HFFc6 (cell line): ENCODE measurements at places on chromosomes 7 and 10. TPM values are rescaled to one million over a fixed set of nuclear protein-coding genes. Genes with fewer than 3 reads are reported as not detected.
A peak's percentile ranks its signal among the peaks of the same experiment; 100 is the strongest.

DNA sequence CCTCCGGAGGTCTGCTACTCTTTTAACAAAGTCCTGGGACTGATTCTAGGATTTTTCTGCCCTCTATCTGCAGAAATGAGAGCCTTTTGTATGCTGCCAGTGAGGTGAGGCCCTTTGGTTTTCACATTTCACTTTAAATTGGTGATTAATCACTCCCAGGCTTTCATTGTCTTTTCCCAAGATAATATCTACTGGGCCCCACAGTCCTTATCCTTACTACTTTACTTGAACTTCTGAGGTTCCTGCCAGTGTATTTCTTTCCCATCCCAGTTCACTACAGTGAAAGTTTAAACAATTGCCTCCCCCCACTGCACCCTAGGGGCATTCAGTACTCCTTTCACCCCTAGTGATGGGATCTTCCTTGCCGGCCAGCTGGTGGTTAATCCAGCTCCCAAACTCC is 127.4 kb upstream of the INHBA start:
- peaks cover 59% of the 10 kb centered on the region for H3K4me1 ChIP-seq
- H3K27me3 ChIP-seq = peaks cover 2% of the 10 kb centered on the region
- no peak overlapping the region for H3K4me3 ChIP-seq
- H3K36me3 ChIP-seq = peaks cover 8% of the 10 kb centered on the region
- DNase-seq = no peak

GRCh38 chr7:149414745-149415390 is 46.0 kb downstream of the ZNF777 start:
- H3K27me3 ChIP-seq = peaks cover 10% of the 10 kb centered on the region
- H3K36me3 ChIP-seq = no peaks in the 10 kb centered on the region
- H3K4me1 ChIP-seq = no peaks in the 10 kb centered on the region
- H3K27ac ChIP-seq = no peak overlapping the region
- DNase-seq = no peak
- peak overlapping the region; percentile 17; the same call in 1 of the 2 replicates for H3K4me3 ChIP-seq

GRCh38 chr7:18461785-18462467 is 33.6 kb upstream of the HDAC9 start:
- no peak for DNase-seq
- H3K4me1 ChIP-seq = peaks cover 32% of the 10 kb centered on the region
- H3K4me3 ChIP-seq = no peak overlapping the region

GRCh38 chr10:120983721-120984120 is 132.6 kb downstream of the WDR11 start:
- no peaks in the 10 kb centered on the region for H3K4me1 ChIP-seq
- 0 out of 2 replicates have a peak, but pooled peaks cover 9% of the 10 kb centered on the region for H3K36me3 ChIP-seq
- peaks cover 8% of the 10 kb centered on the region for H3K27me3 ChIP-seq

DNA sequence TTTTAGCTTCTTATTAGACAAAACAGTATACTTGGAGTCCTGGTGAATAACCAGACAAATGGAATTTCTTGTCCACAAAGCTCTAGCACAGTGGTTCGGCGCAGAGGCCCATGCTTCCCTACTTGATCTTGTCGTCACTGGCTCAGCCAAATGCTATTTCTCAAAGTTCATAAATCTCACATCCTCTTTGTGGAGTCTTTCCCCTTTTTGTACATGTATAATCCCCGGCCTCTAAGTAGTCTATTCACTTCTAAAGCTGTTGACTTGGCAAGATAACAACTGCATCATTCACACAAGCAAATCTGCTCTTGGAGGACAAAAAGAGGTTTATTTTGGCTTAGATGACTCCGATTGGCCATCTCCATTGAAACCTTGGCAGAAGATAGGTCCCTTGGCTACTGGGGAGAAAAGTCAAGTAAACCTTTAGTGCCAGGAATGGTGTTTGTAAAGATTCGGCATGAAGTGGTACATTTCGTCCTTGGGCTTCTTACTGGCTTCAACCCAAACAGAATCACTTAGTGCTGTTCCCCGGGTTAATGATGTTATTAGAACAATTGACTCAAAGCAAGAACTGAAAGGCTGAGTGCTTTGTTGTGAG is 5.1 kb upstream of the AKR1E2 start:
- peaks cover 5% of the 10 kb centered on the region; the same call in 1 of the 2 replicates for H3K36me3 ChIP-seq
- no peaks in the 10 kb centered on the region; the same call in none of the 2 replicates for H3K27me3 ChIP-seq
- H3K4me1 ChIP-seq = no peaks in the 10 kb centered on the region; the same call in 1 of the 2 replicates
- H3K27ac ChIP-seq = no peak overlapping the region
- no peak for DNase-seq
- H3K4me3 ChIP-seq = no peak overlapping the region

DNA sequence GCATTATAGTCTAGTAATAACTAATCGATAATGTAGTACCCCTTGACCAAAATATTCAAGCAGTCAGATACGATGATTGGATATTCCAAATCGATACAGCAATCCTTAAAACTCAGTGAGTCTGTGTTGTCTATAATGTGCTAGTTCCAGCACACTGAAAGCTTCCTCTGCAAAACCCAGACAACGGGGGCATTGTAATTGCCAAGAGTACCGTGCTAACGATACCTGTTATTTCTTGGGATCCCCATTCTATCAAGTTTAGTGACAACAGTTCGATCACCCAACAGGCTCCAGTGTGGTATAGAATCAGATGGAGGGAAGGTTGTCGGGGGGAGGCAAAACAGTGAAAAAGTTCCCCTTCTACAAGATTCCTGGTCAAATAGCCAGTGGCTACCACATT is 865 bp downstream of the ZNF438 start:
- no peak for DNase-seq
- H3K27ac ChIP-seq = peak overlapping the region; percentile 98
- H3K27me3 ChIP-seq = no peaks in the 10 kb centered on the region; the same call in 1 of the 2 replicates
- H3K4me1 ChIP-seq = peaks cover 65% of the 10 kb centered on the region
- peak overlapping the region; percentile 88 for H3K4me3 ChIP-seq

- no peaks in the 10 kb centered on the region; the same call in 1 of the 2 replicates for H3K36me3 ChIP-seq
- peaks cover 27% of the 10 kb centered on the region for H3K4me1 ChIP-seq
- peak overlapping the region; percentile 57 for H3K27ac ChIP-seq
- no peaks in the 10 kb centered on the region for H3K27me3 ChIP-seq
Observed at GRCh38 chr10:72173262-72173618, 42.6 kb upstream of the ANAPC16 start.

- H3K4me1 ChIP-seq = peaks cover 15% of the 10 kb centered on the region
- H3K27me3 ChIP-seq = peaks cover 14% of the 10 kb centered on the region
- no peak for DNase-seq
- H3K36me3 ChIP-seq = no peaks in the 10 kb centered on the region
- H3K4me3 ChIP-seq = no peak overlapping the region
Observed at GRCh38 chr7:121871188-121871587, 1.8 kb upstream of the PTPRZ1 start.

GRCh38 chr10:106716381-106716780 is 448.1 kb downstream of the SORCS1 start:
- no peaks in the 10 kb centered on the region for H3K36me3 ChIP-seq
- H3K4me3 ChIP-seq = no peak overlapping the region
- H3K27me3 ChIP-seq = no peaks in the 10 kb centered on the region; the same call in 1 of the 2 replicates
- no peak for DNase-seq

DNA sequence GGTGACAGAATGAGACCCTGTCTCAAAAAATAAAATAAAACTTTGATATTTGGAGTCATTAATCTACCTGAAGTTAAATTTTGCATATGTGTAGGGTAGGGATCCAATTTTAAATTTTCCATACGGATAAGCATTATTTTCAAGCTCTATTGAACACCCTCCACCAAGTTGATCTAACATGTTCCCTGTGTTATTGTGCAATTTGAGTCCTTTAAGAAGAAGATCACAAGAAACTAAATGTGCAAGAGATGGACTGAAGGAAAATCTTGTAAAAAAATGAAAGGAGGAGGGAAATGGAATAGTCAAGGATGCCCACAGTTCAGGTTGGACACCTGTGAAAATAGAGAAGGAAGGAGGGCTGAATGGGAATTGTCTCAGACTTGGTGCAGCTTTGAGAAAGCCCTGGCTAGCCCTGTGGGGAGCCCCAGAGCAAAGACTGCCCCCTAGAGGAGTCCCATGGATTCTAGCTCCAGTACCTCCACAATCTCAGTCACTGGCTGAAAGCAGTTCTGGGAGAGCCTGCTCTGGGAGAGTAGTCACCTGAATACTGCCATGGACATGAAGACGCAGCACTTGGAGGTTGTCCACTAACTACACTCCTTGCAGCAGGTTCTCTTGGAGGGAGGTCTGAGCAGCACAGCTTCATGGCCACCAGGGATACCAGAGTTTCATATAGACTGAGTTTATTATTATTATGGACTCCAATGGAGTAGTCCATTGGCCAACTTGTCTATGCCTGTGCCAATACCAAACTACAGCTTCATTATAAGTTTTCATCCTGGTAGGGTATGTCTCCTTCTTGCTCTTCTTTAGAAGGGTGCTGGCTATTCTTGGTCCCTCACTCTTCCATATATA is 5.7 kb upstream of the TIAL1 start:
- no peak overlapping the region for H3K4me3 ChIP-seq
- DNase-seq = peak; percentile 25
- peaks cover 6% of the 10 kb centered on the region for H3K36me3 ChIP-seq
- peaks cover 5% of the 10 kb centered on the region; the same call in 1 of the 2 replicates for H3K27me3 ChIP-seq
- no peak overlapping the region for H3K27ac ChIP-seq

DNA sequence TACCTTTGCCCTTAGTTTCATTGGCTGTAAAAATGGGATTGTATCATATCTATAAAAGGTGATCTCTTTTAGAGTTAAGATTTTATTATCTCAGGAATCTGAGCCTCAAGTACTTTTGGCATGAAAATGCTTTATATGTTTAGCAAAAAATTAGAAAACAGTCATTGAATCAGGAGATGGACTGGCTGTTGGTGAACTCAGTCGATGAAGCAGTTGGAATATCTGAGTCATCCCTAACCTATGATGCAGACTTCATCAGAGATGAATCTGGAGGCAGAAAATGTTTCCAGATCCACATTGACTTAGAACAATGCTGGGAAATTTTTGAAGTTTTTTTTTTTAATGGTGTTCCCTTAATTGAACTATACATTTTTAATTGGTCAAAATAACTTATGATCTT is 228.5 kb downstream of the SLC25A13 start:
- H3K27me3 ChIP-seq = no peaks in the 10 kb centered on the region; the same call in 1 of the 2 replicates
- peak; percentile 65 for DNase-seq
- no peak overlapping the region for H3K4me3 ChIP-seq

DNA sequence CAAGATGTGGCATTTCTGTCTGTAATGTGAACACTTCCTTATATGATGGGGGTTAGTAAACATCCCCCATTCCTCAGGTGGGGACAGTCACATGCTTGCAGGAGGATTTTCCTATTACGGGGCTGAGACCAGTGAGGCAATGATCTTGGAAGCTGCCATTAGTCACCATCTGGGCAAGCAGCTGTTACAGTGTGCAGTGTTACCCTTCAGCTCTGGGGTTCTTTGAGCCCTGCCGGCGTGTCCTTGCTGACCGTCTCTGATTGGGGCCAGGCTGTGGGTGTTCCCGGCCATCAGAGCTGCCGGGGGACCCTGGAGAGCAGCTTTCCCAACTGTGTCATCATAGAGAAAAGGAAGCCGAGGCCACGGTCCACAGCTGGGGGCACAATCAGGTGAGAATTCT is 126.8 kb upstream of the FAM20C start:
- peaks cover 7% of the 10 kb centered on the region; the same call in 1 of the 2 replicates for H3K27me3 ChIP-seq
- H3K4me1 ChIP-seq = peaks cover 11% of the 10 kb centered on the region; the same call in 1 of the 2 replicates
- DNase-seq = peak; percentile 20
- no peak overlapping the region for H3K4me3 ChIP-seq
- H3K36me3 ChIP-seq = no peaks in the 10 kb centered on the region
- no peak overlapping the region for H3K27ac ChIP-seq

GRCh38 chr10:114320249-114321116 is 81.4 kb downstream of the VWA2 start:
- peaks cover 58% of the 10 kb centered on the region for H3K27me3 ChIP-seq
- DNase-seq = no peak
- no peak overlapping the region for H3K4me3 ChIP-seq
- peaks cover 14% of the 10 kb centered on the region; the same call in 1 of the 2 replicates for H3K4me1 ChIP-seq
- no peaks in the 10 kb centered on the region for H3K36me3 ChIP-seq

DNA sequence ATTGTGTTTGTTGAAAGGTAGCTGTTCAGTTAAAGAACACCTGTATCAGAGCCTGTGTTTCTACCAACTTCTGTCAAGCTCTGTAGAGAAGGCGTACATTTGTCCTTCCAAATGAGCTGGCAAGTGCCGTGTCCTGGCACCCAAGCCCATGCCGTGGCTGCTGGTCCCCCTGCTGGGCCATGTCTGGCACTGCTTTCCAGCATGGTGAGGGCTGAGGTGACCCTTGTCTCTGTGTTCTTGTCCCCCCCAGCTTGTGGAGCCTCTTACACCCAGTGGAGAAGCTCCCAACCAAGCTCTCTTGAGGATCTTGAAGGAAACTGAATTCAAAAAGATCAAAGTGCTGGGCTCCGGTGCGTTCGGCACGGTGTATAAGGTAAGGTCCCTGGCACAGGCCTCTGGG is 154.9 kb downstream of the EGFR start:
- peaks cover 47% of the 10 kb centered on the region for H3K36me3 ChIP-seq
- peaks cover 10% of the 10 kb centered on the region for H3K4me1 ChIP-seq
- H3K27ac ChIP-seq = no peak overlapping the region
- H3K27me3 ChIP-seq = peaks cover 7% of the 10 kb centered on the region
- no peak overlapping the region for H3K4me3 ChIP-seq

DNA sequence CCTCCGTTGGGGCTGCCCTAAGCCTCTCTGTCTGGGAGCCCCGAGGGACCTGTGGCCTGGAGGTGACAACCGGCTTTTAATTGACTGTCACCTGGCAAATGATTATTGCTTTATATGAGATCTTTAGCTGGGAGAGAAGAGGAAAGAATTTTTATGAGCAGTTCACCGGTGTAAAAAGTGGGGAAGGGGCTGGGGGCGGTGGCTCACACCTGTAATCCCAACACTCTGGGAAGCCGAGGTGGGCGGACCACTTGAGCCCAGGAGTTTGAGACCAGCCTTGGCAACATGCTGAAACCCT is 2.6 kb upstream of the COX19 start:
- DNase-seq = no peak
- no peak overlapping the region for H3K27ac ChIP-seq
- H3K36me3 ChIP-seq = no peaks in the 10 kb centered on the region

DNA sequence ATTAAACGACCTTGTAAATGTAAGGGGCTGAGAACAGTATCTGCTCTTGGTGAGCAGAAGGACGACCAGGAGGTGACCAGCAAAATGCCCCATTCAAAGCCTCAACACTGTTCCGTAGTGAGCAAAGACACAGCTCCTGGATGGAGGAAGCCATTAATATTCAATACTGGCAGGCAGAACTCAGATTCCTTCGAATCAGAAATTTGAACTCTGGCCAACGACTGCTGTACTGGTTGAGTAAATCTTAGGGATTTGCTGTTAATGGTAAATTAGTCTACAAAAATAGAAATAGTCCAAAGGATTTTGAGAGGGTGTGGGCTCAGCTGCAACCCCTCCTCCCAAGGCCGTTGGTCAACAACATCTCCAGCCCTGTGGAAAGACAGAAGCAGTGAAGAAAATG is 130.5 kb upstream of the PFKP start:
- no peaks in the 10 kb centered on the region for H3K36me3 ChIP-seq
- H3K4me3 ChIP-seq = no peak overlapping the region
- no peak overlapping the region for H3K27ac ChIP-seq

GRCh38 chr7:47778153-47778661 is 170.1 kb downstream of the PKD1L1 start:
- peaks cover 39% of the 10 kb centered on the region for H3K4me1 ChIP-seq
- no peak overlapping the region for H3K4me3 ChIP-seq
- peak overlapping the region; percentile 29; the same call in 1 of the 2 replicates for H3K27ac ChIP-seq
- H3K36me3 ChIP-seq = peaks cover 5% of the 10 kb centered on the region; the same call in 1 of the 2 replicates
- H3K27me3 ChIP-seq = peaks cover 2% of the 10 kb centered on the region

Gene SDK1
- not detected in 3 replicates for total RNA-seq

Gene HYAL4
- not detected in 3 replicates for total RNA-seq

Gene DGKB
- 0.34 to 0.66 TPM (median 0.64 TPM) in 3 replicates for total RNA-seq

Gene PIK3CG
- not detected in 3 replicates for total RNA-seq

Gene SPDYE6
- total RNA-seq = not detected in 3 replicates

Gene NKX2-3
- not detected in 3 replicates for total RNA-seq

Gene SPDYE2B
- total RNA-seq = not detected in 3 replicates
